ENCODE measurements at places on chromosomes 5 and 9.

DNA sequence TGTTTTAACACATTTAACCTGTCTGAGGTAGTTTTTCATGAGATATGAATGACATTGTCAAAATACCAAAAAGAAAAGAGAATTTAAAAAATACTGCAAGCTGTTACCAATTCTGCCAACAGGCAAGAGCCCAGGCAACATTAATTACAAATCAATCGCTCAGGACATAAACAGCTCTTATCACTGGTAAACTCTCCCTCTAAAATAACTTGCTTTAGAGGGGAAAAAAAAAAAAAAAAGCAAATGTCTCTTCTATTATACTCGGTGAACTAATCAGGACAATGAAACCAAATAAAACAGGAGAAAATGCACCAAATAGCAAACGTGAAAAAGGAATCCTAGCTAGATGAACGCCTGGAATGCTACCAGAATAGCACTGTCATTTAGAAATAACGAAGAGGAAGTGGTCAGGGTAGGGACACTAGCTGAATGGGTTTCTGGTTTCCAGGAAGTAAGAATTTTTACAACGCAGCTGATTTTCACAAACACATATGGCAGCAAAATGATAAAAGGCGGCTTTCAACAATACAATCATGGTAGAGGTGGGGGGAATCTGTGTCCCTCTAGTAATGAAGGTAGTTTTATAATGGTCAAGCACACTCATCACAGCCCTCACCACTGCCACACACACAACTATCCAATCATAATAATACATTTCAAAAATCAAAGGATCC is 94.9 kb downstream of the DENND1A start:
- peak; percentile 4 for DNase-seq

- no peak for DNase-seq
Measured at GRCh38 chr5:148070621-148071020, 6.8 kb downstream of the SPINK5 start.

DNA sequence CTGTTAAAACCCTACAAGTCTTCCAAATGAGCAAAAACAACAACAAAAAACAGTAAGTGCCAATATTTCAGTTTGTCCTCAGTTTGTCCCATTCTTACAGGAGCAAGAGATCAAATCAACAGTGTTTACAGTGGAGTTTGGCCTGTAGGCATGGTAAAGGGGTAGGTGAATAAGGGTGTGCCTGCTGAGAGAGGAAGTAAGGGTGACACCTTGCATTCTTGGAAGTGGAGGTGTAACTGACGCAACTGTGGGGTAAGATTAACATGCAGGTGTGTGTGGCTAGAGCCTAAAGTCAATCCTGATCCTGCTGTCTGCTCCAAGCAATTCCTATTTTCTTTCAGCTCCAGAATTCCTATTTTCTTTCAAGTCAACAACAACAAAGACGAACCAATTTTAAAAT is 43.4 kb downstream of the PFDN1 start:
- no peak for DNase-seq

- no peak for DNase-seq
Measured at GRCh38 chr9:113913426-113914195, 37.5 kb downstream of the ZNF618 start.

GRCh38 chr9:133063500-133064231 is 1.9 kb downstream of the CEL start:
- DNase-seq = no peak

GRCh38 chr5:67381236-67381880 is 184.8 kb upstream of the CD180 start:
- no peak for DNase-seq

- no peak for DNase-seq
Measured at GRCh38 chr5:133612249-133612860, at the start of gene FSTL4. FSTL4 (minus strand) TSS chr5:133612541.

GRCh38 chr5:6728011-6728794 is 15.0 kb downstream of the TENT4A start:
- DNase-seq = peak; percentile 33

DNA sequence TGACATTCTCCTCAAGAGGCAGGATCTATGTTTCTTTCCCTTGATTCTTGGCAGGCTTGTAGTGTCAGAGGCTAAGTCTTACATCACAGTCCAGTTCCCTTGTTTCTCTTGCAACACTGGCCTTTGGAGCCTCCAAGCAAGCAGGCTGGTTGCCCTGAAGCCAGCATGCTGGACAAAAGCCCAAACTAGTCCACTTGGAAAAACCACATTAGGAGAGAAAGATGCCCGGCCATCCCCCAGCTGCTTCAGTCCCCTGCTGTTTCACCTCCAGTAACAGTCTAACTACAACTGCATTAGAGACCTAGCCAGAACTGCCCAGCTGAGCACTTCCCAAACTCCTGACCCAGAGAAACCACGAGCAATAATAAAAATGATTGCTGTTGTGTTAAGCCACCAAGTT is 87.6 kb downstream of the ADAMTS6 start:
- DNase-seq = no peak
